GM04504 (cell line): ENCODE measurements at places on chromosomes 3 and 15.

- no peak for DNase-seq
These were observed 131.2 kb downstream of the CD47 start for GRCh38 chr3:107959550-107960154.

GRCh38 chr15:59622289-59622688 is 10.7 kb downstream of the GCNT3 start:
- peak; percentile 3 for DNase-seq

DNA sequence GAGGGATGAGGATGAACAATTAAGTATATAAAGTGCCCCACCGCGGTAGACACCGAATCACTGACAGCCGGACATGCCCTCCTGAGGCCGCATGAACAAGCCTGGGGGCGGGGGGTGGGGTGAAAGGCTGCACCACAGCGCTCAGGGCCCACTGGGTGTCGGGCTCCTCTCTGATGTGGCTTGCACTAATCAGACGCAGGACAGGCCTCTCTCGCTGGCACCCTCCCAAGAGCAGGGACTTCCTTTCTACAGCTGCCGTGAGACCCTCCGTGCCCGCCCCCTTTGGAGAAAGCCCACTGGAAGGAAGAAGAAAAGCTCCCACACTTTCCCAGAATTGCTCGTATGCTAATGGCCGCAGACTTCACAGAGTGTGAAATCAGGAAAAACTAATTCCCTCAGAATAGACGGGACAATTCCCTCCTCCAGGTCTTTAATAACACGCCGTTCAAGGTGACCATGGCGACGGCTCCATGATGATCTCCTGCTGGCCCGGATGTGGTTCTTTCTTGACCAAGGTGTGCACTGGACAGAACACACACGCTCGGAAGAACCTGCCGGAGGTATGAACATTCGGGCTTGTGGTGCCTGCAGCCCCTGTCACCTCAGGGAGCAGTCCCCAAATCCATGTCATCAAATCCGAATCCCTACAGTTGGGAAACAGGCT is 32.0 kb downstream of the IQSEC1 start:
- no peak for DNase-seq

DNA sequence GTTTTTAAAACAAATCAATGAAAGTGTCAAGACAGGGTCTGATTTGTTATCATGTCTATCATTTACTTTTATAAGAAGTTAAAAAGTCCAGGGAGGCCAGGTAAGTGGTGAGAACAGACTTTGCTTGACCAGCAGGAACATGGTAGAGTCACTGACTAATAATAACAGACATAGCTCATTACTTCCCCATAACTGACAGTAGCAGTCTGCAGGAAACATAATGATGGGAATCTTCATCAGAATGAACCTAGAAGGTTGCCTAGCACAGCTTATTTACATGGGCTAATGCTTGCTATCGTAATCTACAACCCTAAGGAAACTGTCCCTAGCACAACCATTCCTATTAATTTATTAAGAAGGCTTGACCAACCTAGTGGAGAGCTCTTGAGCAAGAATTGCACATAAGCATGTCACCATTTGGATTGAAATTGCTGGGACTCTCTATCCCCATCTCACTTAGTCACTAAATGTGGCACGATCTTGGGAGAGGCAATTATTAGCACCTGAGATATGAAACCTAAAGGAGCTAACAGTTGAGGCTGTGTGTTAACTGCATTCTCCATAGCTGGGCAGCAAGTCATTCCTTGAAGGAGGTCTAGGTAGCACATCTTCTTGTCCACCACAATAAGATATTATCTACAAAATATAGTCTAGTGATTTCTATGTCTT is 139.6 kb upstream of the ZBTB20 start:
- DNase-seq = no peak

- no peak for DNase-seq
These were observed 3.0 kb downstream of the DZIP1L start for GRCh38 chr3:138112362-138112761.

GRCh38 chr15:73758461-73758860 is 5.3 kb upstream of the INSYN1 start:
- DNase-seq = no peak

DNA sequence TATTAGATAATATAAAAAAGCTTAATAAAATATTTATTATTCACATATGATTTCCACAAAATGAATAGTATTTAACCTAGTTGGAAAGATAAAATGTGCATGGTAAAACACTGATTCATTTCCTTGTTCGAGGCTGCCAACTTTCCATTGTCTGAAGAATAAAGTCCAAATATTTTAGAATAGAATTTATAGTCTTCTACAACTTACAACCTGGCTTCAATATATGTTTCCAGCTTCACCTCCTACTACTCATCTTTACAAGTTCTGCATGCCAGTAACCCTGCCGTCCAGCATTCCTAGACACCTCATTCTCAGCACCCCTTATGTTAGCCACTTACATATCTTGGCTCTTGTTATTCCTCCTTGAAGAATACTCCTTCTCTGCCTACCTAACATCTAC is 244.5 kb downstream of the FGF12 start:
- DNase-seq = no peak

- peak; percentile 70 for DNase-seq
These were observed 256.6 kb upstream of the ROPN1 start for GRCh38 chr3:124248471-124249028.

DNA sequence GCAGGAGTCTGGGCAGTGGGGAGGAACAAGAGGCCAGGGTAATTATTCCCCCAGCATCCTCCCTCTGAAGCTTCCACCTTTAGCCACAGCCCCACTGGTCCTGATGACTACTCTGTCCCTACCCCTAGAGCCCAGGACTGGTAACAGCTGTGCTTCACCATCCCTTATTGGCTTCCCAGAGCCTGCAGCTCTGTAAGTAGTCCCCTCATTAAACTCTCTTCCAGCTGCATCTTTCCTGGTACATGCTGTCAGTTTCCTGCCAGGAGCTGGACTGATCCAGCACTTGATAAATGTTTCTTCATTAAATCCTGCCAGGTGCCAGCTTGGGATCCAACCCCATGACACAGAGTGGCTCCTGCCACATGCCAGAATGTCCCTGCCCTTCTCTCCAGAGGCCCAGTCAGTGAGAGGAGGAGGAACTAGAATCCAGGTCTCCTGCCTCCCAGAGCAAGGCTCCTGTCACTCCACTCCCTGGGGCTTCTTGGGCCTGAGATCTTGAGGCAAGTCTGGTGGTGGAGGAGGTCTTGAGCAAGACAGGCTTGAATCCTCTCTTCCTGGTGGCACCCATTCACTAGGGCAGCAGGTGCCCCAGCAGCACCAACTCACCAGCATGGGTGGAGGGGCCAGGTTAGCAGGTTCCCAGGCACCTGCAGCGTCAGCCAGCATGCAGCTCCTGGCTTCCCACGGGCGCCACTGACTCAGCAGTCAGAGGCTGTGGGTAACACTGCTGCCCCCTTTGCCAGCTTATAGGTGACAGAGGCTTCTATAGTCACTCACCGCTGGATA is 27.6 kb downstream of the FBXW12 start:
- DNase-seq = no peak

- no peak for DNase-seq
These were observed 363.7 kb upstream of the RGMA start for GRCh38 chr15:93452537-93453211.

DNA sequence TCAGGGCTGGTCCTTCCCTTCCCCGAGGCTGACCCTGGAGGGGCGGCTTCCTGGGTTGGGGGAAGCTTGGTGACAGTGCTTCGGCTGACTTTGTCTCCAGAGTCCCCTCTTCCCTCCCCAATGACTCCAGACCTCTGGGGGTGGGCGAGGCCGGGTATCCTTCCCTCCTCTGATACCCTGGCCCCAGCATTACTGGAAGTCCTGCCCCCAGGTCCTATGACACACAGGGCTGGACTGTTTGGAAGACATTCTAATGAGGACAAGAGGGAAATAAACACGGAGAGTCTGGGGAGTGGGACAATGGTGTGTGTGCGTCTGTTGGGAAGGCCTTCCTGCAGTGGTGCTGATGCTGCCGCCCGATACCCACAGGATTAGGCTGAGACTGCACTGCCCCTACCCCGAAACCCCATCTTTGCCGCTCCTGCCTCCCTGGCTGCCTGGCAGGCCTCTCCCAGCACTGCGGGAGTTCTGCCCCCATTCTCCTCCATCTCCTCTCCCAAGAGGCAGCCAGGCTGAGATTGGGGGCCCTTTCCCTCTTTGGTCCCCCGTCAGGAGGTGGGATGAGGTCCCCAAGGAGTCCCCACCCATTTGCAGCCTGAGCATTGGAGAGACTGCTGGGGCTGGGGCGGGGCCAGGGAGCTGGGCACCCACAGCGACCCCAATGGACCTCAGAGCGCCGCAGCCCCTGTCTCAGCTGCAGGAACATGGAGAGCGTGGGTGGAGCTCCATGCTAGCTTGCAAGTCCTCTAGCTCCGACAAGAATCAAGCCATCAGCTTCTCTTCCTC is 29.7 kb upstream of the FBLN2 start:
- DNase-seq = no peak

- peak; percentile 97 for DNase-seq
These were observed 52.2 kb downstream of the TP53BP1 start for GRCh38 chr15:43440721-43441281.

DNA sequence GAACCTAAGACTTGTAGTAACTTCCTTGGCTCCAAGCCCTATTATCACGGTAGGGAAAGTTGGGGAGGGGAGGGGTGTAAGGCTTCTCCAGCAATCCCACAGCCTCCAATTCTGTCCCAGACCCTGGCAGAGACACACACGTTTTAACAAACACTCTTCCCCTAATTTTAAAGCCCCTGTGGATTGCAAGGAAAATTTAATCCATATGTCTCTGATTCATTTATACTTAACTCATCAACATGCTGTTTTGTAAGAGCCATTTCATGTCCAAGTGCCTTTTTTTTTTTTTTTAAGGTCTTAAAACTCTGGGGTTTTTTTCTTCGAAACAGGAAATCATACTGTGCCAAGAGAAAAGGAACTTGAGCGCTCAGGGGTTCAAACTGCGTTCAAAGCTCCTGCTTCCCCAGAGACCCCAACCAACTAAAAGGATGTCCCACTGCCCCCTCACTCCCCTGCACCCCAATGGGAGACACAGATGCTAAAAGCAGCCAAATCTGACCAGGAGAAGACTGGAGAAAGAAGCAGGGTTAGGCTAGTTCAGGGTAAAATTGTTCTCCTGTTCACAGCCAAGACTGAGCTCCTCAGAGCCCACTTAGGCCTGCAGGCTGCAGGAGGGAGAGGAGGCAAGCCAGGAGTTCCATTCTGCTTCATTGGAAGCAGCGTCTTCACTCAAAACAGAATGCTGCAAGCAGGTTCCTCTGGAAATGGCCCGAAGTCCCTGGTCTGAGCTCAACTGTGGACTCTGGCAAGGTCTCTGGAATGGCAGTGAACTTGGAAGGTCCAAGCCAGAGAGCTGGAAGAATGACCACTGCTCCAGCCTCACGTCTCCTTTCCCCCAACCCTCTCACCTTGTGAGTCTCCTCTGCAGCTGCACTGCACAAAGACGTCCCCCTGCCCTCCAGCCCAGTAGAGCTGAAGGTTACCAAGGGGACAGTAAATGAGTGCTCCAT is 172.5 kb downstream of the NTRK3 start:
- DNase-seq = peak; percentile 32

DNA sequence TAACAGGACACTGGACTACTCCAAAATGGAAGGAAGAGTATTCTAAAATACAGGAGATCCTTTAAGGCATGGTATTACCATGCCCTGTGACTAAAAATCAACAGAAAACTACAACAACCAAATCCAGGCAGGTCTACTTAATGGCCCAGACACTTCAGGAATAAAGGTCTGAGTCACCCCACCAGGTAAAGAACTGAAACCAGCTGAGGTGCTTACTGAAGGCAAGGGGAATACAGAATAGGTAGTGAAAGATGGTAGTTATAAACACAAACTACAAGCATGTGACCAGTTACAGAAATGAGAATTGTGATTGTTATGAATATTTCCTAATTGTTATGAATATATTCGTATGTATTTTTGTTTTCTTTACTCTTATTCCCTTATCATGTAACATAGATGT is 13.4 kb downstream of the IFT57 start:
- DNase-seq = no peak

GRCh38 chr15:67274236-67274635 is 19.6 kb downstream of the IQCH start:
- no peak for DNase-seq

DNA sequence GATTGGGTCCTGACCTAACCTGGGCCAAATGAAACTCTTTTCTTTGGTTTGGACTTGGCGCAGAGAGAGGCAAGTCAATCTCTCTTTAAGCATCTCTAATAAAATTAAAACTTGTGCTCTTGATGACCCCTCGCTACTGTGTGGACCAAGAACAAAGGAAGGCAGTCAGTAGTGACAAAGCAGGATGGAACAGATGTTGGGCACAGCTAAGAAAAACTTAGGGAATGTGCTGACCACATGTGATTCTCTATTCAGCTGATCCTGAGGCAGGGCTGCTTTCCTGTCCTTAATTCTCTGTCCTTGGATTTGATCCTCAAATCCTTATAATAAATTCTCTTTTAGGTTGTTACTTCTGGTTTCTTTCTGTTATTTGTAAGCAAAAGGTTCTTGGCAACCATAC is 259.9 kb downstream of the ZIC1 start:
- DNase-seq = no peak

- DNase-seq = peak; percentile 13
These were observed 2.3 kb upstream of the VPS18 start for GRCh38 chr15:40891810-40892446.

GRCh38 chr3:104523136-104523535 is 843.6 kb upstream of the ALCAM start:
- DNase-seq = no peak

- DNase-seq = no peak
These were observed 209.9 kb upstream of the SEMA6D start for GRCh38 chr15:47507221-47507985.

- no peak for DNase-seq
These were observed 3.4 kb upstream of the ATP2B2 start for GRCh38 chr3:10508619-10509260.

GRCh38 chr3:138396752-138397410 is 37.5 kb upstream of the ESYT3 start:
- no peak for DNase-seq

GRCh38 chr15:65087873-65088642 is 11.5 kb downstream of the KBTBD13 start:
- DNase-seq = no peak

DNA sequence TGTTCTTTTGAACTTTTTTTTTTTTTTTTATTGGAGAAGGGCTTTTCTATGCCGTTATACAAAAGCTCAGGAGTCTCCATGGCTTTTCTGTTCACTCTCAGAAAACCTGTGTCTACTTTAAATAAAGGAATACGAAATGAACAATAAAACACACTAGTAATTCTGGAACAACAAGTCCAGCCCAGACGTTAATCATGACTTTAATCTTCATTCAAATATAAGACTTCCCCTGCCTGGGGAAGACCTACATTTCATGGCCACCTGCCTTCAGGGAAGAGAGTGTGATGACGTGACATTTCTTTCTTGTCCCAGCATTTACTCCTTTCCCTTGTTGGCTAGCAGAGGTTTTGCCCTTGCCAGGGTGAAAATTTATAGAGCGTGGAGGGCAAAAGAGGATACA is 564.5 kb downstream of the PDCD6IP start:
- no peak for DNase-seq

- no peak for DNase-seq
These were observed 158.8 kb downstream of the PDZRN3 start for GRCh38 chr3:73465926-73466325.

GRCh38 chr15:67783303-67783702 is 42.0 kb upstream of the SKOR1 start:
- no peak for DNase-seq
